ENCODE measurements at places on chromosomes 2 and 18.

DNA sequence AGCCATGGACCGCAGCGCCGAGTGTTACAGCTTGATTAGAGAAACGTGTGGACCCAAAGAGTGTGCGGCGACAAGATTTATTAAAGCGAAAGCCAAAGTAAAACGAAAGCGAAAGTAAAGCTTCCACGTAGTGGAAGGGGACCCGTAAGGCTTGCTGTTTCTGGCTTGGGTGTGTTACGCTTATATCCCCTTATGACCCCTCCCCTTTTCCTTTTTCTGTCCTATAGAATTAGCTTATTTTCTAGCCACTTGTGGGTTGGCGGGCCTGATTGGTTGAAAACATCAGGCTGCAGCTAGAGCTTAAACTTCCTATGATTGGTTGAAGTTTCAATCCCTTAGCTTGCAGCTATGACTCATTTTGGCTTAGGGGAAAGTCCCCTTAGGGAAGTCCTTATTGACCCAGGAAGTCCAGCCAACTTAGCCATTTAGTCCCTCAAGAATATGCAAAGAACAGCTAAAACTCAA, 969.7 kb downstream of the DCDC2C start:
- no peak for DNase-seq

DNA sequence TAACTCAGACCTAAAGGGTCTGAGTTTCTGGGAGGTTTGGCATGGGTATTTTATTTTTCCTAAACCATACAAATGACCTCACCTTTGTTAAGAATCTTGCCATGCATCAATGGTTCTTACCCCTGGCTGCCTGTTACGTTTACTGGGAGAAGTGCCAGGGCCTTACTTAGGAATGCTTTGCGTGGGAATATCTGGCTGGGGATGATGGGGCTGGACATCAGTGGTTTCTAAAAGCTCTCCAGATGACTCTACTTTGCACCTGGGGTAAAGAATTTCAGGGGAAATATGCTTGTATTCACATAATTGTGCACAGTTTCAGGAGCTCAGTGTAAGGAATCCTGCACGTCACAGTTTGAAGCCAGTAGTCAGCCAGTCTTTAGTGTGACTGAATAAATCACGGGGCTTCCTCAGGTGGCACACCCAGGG, 18.2 kb upstream of the DAW1 start:
- no peak for DNase-seq

DNA sequence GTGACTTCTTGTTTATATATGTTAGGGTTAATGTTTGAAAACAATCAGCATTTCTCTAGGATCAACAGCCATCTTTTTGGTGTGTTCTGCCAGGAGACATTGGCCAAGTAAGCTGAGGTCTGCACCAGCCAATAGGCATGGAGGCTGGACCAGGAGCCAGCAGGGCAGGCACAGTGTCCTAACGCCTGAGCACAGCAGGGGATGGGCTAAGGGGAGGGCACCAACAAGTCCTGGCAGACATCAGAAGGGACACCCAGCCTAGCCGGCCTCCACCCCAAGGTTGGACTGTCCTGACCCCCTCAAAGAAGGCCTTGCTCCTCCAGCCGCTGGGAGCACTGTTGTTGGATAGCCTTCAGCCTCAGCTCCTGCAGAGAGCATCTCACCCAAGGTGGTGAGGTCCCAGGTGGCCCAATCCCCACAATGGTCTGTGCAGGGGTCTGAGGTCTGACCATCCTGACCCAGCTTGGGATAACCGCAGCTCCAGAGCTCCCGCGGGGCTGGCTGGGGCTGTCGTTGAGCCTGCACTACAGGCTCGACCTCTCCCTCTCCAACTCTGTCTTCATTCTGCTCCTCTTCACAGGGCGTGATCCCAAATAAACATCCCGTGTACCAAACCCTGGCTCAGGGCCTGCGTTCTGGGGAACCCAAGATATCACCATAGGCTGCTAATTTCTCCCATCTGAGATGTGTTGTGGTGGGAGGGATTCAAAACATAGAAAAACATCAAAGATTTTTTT, 8.1 kb downstream of the TEX44 start:
- DNase-seq = no peak

DNA sequence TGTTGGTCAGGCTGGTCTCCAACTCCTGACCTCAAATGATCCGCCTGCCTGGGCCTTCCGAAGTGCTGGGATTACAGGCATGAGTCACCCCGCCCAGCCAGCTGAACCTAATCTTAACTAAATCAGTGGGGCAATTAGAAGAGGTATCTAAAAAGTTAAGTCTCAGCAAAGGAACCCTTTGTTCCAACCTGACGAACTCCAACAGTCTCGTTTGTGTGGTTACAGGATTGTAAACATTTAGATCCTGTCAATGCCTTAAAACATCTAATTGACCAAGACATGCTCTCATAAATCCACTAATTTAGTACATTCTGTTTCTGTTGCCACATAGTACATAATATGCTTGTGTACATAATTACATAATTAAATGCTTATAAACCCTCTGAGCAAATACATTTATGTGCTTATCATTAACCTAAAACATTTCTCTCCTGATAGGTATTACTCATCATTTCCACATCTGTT, 31.1 kb upstream of the STK39 start:
- no peak for DNase-seq

GRCh38 chr18:49014605-49015267, 64.0 kb upstream of the SMAD7 start:
- DNase-seq = no peak

All from cerebellum (tissue), 4 donors.